ENCODE measurements at places on chromosomes 5 and 9. TPM values are rescaled to one million over a fixed set of nuclear protein-coding genes. Genes with fewer than 3 reads are reported as not detected.

DNA sequence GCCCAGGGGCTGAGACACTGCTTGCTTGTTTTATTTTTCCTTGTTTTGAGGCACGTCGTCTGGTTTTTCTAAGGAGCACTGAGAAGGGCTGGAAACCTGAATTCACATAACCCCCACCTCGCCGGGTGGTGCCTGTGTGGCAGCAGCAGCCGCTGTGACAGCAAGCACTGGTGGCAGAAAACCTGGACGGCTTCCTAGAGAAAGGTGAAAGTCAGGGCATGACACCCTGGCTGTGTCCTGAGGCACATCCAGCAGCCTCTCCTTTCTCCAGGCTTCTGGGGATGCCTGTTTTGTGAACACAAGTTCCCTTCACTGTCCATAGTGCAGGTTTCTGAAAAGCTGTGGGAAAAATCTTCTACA is 29.2 kb downstream of the MRPL36 start:
- DNase-seq = peak; percentile 8

DNA sequence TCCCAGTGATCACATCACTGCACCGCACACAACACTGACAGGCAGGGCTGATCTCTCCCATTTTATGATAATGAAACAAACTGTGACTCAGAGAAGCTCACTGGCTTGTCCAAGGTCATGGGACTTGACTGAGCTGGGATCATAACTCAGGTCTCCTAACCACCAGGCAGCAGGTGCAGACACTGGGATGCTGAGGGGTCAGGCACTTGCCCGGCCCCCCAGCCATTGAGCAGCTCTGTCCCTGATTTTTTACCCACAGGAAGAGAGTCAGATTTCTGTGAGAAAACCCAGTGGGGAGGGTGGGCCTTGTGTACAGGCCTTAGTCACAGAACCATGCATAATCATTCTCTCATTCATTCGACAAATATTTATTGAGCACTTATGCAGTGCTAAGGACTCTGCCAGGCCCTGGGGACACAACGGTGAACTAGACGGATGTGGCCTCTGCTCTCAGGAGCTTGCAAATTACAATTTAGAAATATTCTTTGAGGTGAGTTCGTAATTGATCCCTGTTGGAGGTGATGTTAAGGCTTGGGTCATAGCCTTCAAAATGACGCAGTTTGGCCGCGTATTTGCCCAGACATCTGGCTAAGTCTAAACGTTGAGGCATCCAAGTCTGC is 54.5 kb upstream of the TGFBR1 start:
- no peak for DNase-seq

DNA sequence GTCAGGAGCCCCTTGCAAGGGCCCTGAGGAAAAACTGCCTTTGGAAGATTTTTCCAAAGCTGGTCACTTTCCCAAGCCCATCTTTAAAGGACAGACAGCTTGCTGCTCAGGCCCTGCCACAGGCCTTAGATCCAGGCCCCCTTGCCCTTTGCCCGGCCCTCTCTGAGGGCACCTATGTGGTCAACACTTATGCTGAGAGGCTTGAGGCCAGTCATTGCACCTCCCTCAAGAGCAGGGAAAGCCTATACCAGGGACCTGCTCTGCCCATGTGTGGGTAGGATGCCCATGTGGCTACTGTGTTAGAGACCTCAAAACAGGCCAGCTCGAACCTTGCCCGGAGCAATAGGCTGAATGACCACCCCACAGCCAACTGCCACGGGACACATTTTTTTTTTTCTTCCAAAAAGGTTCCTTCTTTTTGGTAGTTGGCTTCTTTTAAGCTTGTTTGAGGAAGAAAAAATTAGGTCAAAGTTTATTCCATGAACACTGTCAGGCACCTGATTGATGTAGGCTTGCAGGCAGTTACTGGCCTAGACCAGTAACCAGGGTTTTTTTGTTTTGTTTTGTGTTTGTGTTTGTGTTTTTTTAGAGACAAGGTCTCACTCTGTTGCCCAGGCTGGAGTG is 3.8 kb downstream of the TCF7 start:
- no peak for DNase-seq

GRCh38 chr5:32325062-32325461 is 12.3 kb upstream of the MTMR12 start:
- no peak for DNase-seq

- no peak for DNase-seq
Measured at GRCh38 chr5:40385544-40385943, 294.2 kb upstream of the PTGER4 start.

- no peak for DNase-seq
Measured at GRCh38 chr9:37719526-37719925, 34.1 kb upstream of the TRMT10B start.

GRCh38 chr9:114012126-114012525 is 66.0 kb downstream of the AMBP start:
- DNase-seq = no peak

GRCh38 chr9:98549401-98549800 is 159.3 kb downstream of the GABBR2 start:
- DNase-seq = no peak

DNA sequence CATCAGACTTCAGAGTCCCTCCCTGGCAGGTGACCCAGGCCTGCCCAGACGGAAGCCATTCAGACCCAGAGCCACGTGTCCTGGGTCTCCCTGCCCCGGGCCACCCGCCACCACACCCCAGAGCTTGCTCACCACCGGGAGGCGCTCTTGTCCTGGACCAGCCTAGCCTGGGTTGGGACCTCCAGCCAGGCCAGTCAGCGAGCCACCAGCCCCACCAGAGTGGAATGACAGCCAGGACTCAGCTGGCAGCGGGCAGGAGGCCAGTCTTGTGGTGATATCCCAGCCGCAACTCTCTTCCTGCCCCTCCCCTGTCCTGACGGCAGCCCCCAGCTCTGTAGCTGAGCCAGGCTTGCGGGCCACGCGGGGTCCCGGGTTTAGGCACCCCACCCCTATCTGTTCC is 1.7 kb upstream of the PTGDS start:
- DNase-seq = peak; percentile 63

Gene ADGRD2
- not detected for total RNA-seq

GRCh38 chr5:96284727-96285389 is 148.2 kb downstream of the PCSK1 start:
- no peak for DNase-seq

Gene IL4
- total RNA-seq = 6.8 TPM

DNA sequence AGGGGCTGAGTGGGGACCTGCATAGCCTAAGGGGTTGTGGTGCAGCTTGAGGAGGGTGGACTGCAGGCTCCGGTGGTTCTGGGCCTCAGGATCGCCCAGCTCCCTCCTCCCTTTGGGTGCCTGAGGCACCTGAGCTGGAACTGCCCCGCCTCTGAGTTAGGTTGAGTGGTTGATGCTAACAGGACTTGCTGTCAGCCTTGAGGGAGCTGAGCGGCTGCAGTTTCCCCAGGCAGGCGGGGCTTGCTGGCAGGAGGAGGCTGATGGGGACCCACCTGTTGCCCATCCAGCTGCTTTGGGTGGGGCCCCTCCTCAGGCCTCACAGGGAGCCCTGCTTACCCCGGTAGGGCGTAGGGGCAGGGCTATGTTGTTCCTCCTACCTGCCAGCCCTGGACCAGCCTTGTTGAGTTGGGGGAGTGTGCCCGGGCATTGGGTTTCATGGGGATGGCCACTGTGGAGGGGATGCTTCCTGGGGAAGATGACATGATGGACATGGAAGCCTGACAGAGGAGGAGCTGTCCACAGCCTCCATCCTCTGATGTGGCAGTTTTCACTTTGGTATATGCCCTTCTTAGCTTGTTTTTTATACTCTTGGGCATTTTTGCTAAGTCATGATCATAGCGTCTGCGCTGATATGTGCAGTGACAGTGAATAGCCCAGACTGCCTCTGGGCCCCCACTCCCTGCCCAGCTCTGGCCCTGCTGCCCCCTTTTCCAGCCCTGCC is 14.3 kb downstream of the WNK2 start:
- DNase-seq = no peak

DNA sequence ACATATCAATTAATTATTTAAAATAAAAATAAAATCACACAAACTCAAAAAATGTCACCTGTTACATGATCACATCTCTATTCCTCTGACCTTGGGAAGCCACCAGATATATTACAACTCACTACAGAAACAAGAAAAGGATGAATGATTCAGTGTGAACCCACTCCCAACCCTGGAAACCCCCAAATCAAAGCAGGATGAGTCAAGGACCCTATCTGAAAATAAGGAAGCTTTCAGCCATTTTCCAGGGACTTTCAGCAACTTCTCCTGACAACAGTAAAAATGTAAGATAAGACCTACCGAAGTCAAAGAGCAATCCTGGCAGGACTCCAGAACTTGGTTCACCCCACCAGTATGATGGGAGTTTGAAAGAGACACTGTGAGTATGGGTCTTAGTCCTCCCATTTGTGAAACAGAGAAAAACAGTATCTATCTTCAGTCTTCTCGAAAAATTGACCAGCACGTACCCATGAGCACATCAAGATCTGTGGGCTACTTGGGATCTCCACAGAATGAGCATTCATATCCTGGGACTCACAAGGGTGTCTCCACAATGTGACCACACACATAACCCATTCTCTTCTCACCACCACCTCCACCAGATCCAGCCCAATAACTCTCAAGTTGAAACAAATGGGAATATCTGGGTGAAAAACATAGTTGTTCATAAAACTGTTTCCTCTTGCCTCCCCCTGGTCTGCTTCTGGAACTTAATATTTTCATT is 9.9 kb downstream of the NRG2 start:
- no peak for DNase-seq

Gene CD14
- total RNA-seq = 3.3 TPM

GRCh38 chr5:96857924-96858323 is 18.4 kb upstream of the ERAP2 start:
- no peak for DNase-seq

GRCh38 chr9:89872426-89872912 is 267.7 kb downstream of the GADD45G start:
- DNase-seq = no peak

Gene QRFP
- total RNA-seq = not detected

Gene ADRB2
- 1.6 TPM for total RNA-seq

- DNase-seq = no peak
Measured at GRCh38 chr9:110116543-110116885, 91.4 kb downstream of the C9orf152 start.

Gene BAAT
- not detected for total RNA-seq

Gene RANBP17
- total RNA-seq = not detected
